Calu3 (cell line): ENCODE measurements at places on chromosomes 3 and 15.
A peak's percentile ranks its signal among the peaks of the same experiment; 100 is the strongest.

- DNase-seq: peak; percentile 85
Measured at GRCh38 chr15:89361451-89362202, 27.0 kb upstream of the POLG start.

DNA sequence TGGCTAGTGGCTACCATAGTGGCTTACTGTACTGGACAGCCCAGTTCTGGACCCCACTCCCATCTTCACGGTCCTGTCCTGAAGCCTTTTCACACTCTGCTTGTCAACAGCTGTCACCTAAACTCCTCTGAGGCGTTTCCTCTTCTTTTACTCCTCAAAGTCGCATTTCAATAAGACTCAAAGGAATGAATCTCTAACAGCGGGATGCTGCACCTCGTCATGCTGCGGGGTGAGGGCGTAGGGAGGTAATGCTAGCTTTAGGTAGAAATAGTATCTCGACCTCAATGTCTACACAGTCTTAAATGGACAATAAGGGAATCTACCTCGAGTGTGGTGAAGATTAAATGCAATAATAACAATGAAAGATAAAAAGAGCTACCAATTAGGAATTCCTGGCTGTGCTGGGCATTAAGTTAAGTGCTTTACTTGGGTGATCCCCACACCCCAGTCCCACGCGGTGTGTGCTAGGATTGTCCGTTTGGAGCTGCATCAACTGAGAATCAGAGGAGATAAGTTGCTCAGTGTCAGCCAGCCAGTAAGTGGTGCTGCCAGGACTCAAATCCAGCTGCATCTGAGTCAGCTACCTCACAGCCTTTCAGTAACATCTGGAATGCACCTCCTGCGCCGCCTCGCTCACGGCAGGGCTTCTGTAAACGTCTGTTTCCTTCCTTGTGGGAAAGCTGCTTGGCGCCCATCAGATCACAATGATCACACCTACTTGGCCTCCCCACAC, 14.0 kb downstream of the PLA2G4D start:
- no peak for DNase-seq

GRCh38 chr3:57596495-57597126, 533 bp downstream of the ARF4 start:
- peak; percentile 82 for DNase-seq

- DNase-seq: no peak
Measured at GRCh38 chr3:177905173-177906125, 630.8 kb upstream of the KCNMB2 start.

GRCh38 chr3:82973791-82974190, 1212.3 kb upstream of the GBE1 start:
- DNase-seq: no peak

- no peak for DNase-seq
Measured at GRCh38 chr15:42058791-42059190, 35.6 kb downstream of the PLA2G4D start.
